ENCODE measurements at places on chromosomes 13 and 19.
A peak's percentile ranks its signal among the peaks of the same experiment; 100 is the strongest.

DNA sequence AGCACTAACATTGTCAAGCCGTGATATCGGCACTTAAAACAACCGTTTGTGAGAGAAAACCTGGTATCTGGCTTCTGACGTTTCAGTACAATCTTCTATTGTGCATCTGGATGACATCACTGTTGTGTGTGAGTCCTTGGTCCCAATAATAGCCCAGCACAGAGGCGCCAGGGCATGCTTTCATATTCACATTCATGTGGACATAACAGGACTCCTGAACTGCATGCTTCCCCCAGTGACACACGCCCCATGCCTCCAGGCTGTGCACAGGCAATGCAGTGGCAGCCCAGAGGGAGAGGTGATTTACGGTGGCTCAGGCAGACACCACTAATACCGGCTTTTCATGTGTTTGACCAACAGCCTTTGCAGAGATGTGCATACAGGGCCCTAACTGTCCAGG is 58.1 kb downstream of the MRPL57 start:
- no peak for DNase-seq

DNA sequence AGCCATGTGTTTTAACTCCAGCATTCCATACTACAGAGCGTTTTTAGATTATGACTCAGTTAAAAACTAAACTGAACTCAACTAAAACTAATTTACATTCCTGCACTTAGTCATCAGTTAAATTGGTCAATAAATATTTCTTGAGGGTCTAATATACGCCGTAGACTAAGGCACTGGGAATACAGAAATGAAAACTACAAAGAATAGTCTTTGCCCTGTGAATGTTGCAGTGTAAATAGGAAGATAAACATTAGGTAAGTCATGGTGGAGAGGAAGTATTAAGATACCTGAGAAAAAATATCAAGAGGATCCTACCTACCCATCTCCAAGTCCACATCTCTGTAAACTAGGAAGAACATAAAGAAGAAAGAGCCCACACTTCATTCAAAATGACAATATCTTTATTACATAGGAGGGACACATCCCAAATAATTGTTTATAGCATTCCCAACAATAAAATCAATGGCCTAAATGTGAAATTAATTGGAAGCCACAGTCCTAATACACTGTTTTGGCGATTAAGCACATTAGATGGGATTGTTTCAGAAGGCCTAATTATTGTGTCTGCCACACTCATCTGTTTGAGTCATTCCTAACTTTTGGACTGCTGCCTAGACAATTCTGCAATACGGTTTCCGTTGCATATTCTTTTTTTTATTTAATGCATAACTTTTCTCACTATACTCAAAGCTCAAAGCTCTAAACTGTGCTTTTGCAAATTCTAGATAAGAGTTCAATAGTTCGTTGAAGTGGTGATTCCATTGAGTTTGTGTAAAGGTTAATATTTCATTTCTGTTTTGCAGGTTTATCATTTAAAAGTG is 52.9 kb downstream of the MBNL2 start:
- no peak for DNase-seq

DNA sequence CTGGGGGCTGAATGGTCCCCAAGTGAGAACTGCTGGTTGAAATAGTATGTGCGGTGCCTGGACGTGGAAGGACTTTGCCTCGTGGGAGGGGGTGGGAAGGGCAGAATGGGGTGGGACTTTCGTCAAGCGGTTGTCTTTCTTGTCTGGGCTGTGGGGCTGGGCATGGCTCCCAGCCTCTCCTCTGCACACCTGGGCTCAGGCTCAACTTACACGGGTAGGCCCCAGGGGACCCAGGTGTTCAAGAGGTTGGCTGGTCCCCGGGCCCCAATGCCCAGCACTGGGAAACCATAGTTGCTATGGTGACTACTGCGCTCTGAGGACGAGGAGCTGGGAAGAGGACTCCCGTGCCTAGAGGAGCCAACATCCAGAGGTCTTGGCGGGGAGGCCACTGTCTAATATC is 7.3 kb downstream of the NWD1 start:
- DNase-seq: no peak

DNA sequence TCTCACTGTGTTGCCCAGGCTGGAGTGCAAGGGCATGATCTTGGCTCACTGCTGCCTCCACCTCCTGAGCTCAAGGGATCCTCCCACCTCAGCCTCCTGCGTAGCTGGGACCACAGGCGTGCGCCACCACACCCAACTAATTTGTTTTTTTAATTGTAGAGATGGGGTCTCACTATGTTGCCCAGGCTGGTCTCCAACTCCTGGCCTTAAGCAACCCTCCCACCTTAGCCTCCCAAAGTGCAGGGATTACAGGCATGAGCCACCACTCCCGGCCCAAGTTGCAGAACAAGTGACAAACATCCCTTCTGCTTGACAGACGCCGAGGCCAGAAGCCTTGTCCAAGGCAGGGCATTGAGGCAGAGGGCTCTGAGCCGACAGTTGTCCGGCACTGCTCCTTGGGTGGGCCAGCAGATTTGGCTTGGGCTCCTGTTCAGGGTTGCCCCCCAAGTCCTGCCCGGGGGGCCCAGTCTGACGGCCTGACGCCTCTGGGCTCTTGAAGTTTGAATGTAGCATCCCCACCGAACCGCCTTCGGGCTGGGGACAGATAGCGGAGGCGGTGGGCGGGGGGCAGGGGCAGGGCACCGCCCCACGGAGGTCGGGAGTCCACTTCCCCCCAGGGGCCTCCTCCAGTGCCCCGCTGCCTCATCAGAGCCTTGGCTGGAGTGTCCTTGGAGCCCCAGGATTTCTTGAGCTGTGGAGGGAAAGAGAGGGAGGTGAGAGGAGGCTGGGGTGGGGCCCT is 5.7 kb upstream of the SPACA4 start:
- no peak for DNase-seq

DNA sequence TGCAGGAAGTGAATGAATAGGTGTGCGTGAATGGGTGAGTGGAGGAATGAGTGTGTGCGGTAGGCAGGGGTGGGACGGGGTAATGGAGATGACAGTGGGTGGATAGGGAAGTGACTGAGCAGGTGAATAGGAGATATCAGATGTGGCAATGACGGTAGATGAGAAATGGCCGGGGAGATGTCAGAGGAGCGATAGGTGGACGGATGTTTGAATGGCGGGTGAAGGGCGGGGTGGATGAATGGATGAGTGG is 1.5 kb downstream of the TTC9B start:
- DNase-seq: no peak

- DNase-seq: no peak
These were observed 130.6 kb downstream of the COG6 start for GRCh38 chr13:39786091-39786490.

DNA sequence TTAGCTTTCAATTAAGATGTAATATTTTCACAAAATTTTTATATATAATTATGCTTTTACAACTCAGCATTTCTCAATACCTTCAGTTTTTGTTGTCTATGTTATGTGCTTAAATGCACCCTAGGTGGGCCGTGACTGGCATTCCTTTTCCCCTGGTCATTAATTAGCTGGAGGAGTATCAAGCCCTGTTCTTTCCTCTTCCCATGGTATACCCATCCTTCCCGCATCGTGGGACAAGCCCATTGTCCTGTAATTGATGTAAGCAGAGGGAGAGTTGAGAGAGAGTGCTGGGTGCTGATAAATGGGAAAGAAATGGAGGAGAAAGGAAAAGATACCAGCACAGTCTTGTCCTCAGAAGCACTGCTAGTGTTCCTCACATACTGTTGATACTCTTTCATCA is 591.7 kb downstream of the GPC6 start:
- no peak for DNase-seq

DNA sequence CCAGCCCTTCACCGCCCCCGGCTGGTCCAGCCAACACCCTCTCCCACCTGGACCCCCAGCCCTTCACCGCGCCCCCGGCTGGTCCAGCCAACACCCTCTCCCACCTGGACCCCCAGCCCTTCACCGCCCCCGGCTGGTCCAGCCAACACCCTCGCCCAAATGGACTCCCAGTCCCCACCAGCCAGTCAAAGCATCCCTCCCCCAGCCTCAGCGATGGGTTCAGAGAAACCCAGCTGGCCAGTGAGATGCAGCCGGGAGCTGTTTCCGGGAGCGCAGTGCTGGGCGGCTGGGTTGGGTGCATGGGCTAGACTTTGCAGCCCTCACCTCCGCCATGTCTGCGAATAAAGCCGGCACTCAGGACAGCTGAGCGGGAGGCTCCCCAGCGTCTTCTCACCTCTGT is 6.5 kb upstream of the CDC34 start:
- DNase-seq: no peak

DNA sequence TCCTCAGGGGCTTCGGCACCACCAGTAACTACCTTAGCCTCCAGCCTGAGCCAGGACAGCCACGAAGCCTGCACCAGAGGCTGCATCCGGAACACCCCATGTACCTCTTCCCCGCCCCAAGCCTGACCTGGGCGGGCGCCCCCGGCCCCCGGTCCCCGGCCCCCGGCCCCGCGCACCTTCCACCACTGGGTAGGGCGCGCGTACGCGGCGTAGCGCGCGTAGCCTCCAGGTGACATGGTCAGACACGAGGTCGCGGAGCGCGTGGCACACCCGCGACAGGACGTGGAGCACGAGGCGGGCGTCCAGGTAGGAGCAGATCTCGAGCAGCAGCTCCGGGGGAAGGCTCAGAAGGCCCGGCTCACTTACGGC is 450 bp downstream of the FBXW9 start:
- no peak for DNase-seq

DNA sequence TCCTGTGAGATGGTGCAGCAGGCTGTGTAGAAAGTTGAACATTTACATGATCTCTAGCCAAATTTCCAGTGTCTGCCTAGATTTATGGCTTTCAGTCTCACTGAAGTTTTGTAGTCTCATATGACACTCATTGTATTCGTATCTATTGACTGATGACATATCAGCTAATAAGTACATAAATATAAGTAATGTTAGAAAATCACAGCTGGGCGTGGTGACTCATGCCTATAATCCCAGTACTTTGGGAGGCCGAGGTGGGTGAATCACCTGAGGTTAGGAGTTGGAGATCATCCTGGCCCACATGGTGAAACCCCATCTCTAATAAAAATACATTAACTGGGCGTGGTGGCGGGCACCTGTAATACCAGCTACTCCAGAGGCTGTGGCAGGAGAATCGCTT is 54.7 kb upstream of the HTR2A start:
- DNase-seq: no peak

- no peak for DNase-seq
These were observed 16.9 kb upstream of the PROZ start for GRCh38 chr13:113141601-113141970.

DNA sequence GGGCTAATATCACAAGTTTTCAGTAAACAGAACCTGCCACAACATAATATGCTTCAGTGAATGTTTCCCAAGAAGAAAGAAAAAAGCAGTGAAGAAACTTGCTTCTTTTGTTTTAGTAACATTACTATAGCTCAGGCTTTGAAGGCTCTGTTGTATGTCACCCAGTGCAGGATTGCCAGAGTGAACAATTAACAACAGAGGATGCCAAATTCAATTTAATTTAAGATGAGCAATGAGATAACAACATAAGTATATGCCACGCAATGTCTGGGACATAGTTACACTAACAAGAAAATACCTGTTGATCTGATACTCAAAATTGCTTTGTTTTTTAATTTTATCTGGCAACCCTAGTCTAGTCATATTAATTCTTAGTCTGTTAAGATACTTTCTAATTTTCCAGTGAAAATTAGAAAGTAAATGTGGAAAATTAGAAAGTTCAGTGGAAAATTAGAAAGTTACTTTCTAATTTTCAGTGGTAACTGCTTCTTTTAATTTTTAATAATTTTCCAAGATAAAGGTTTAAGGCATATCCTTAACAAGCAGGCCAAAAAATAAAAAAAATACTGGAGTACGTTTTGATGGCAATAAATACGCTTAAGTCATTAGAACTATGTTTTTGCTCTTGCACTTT is 336.3 kb downstream of the SLITRK6 start:
- no peak for DNase-seq

DNA sequence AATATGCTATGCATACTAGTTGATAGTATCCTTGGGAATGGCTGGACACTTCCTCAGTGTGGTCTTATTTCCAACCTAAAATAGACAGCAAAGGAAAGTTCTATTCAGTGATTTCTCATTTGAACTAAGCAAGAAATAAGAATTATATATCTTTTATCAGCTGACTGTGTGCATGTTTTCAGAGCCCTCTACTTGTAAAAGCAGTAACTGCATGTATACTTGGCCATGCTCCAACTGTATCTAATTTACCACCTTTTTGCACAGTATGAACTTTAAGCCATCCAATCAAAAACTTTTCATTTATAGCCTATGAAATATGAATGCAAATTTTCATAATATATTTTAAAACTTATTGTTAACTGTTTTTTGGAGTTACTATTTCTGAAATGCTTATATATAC is 136.4 kb upstream of the PCDH9 start:
- no peak for DNase-seq

DNA sequence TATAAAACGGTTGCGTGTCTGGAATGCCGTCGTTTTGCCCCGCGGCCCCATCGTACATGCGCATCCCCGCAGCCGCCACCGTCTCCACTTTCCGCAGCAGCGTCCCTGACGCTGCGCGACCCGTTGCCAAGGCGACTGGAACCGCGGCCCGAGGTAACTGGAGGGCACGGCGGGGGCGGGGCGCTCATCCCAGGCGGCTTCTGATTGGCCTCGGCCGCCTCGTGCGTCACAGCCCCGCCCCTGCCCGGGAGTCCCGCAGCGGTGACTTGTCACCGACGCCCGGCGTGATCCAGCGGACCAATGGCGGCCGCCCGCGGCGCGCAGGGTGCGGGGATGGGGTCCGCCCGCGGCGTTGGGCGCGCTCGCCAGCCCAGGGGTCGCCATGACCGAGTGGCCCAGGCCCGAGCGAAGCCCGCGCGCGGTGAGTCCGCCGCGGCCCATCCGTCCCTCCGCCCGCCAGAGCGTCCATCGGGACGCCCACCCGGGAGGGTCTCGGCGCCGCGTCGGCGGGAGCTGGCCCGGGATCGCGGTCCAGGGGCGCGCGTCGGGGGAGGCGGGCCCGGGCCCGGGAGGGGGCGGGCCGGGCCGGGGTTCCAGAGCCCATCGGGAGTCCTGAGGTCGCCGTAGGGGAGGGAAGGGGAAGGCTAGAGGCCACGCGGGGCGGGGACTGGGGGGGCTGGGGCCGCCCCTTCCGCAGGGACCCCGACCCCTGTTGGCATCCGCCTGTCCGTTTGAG is at the start of gene ZSCAN1:
ZSCAN1 (plus strand) TSS at position 285 of the 736 bp plus-strand sequence. CDS start 3,812 bp downstream, outside the sequence.
- DNase-seq: peak; percentile 2

- DNase-seq: no peak
These were observed 784.0 kb upstream of the PRR20A start for GRCh38 chr13:56356690-56357089.

DNA sequence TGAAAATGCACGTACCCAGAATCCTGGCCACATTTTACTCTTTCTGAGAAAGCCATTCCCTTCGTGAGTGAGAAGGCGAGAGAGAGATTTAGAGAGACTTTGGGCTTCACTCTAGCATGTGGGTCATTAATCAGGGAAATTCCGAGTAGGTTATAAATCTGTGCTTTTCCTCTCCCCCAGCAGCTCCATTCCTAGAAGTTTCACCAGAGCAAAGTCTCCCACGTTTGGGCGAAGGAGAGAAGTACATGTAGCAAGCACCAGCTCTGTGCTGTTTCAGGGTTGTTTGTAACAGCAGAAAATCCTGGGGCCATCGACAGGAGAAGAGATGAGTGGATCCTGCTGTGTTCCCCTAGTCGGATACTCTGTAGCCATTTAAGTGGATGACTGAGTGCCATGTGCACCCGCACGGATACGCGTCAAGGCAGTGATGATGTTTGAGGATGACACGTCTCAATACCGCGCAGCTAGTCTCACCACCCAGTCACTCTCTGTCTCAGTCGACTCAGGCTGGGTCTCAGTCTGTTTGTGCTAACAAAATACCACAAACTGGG is 131.8 kb upstream of the PEG3 start:
- DNase-seq: no peak

Measured in naive thymus-derived CD8-positive, alpha-beta T cell (primary cell).